ENCODE measurements at places on chromosomes 11 and 22. TPM values are rescaled to one million over a fixed set of nuclear protein-coding genes. Genes with fewer than 3 reads are reported as not detected.

The ARFIP2 gene
- 54.9 TPM for total RNA-seq

The OTOG gene
- total RNA-seq, result not detected

The LMO2 gene
- total RNA-seq, result 0.44 TPM

The CUL5 gene
- 10.8 TPM for total RNA-seq

The INCENP gene
- 47.0 TPM for total RNA-seq

The PLXNB2 gene
- total RNA-seq, result 120 TPM

The MPPED1 gene
- not detected for total RNA-seq

The GNAZ gene
- total RNA-seq, result 2.2 TPM

The CRYBB2 gene
- not detected for total RNA-seq

The ALKBH3 gene
- total RNA-seq, result 24.7 TPM

The OR2AG2 gene
- not detected for total RNA-seq

The NPAT gene
- 4.0 TPM for total RNA-seq

The CCDC15 gene
- total RNA-seq, result 0.54 TPM

The APOBEC3B gene
- 30.9 TPM for total RNA-seq

The NLRX1 gene
- 11.7 TPM for total RNA-seq

The OR5P2 gene
- total RNA-seq, result not detected

The OR56A1 gene
- not detected for total RNA-seq

The OR10A4 gene
- not detected for total RNA-seq

The TSSK2 gene
- total RNA-seq, result not detected

The IFITM5 gene
- total RNA-seq, result not detected

The BRSK2 gene
- total RNA-seq, result 6.8 TPM

The PGA5 gene
- not detected for total RNA-seq

The CSNK1E gene
- 91.4 TPM for total RNA-seq

The DDT gene
- 152 TPM for total RNA-seq

The ADAMTS8 gene
- total RNA-seq, result 0.69 TPM

The NCAM1 gene
- not detected for total RNA-seq

The VSTM5 gene
- total RNA-seq, result not detected

The YPEL4 gene
- total RNA-seq, result 0.51 TPM

The SCGB1D2 gene
- total RNA-seq, result not detected

The OR52N4 gene
- not detected for total RNA-seq

The SUSD2 gene
- total RNA-seq, result 59.0 TPM

Measured in A549 treated with DMSO at 1 μM for 4 hours (cell line).